ENCODE measurements at places on chromosomes 7 and 10.

DNA sequence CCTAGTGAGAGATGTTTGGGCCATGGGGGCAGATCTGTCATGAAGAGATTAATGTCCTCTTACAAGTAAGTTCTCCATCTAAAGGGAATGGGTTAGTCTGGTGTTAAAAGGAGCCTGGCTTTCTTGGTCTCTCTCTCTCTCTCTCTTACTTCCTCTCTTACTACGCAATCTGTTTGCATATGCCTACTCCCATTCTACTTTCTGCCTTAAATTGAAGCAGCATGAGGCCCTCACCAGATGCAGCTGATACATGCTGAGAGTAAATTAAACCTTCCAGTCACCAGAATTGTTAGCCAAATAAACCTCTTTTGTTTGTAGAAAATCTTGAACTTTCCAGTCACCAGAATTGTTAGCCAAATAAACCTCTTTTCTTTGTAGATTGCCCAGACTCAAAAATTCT lies 884.1 kb downstream of the NRG3 start:
- DNase-seq, result no peak

GRCh38 chr7:157668221-157668883 lies 331.5 kb downstream of the DNAJB6 start:
- no peak for DNase-seq

DNA sequence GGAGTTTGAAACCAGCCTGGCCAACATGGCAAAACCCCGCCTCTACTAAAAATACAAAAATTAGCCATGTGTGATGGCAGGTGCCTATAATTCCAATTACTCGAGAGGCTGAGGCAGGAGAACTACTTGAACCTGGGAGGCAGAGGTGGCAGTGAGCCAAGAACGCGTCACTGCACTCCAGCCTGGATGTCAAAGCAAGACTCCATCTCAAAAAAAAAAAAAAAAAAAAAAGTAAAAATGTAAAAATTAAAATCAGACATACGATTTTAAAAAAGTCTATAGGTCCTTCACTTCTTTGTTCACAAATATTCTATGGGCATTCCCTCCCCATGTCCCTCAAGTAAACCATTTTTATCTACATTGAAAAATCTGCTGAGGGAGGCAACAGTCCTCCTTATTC lies 34.9 kb upstream of the TLL2 start:
- DNase-seq, result no peak

DNA sequence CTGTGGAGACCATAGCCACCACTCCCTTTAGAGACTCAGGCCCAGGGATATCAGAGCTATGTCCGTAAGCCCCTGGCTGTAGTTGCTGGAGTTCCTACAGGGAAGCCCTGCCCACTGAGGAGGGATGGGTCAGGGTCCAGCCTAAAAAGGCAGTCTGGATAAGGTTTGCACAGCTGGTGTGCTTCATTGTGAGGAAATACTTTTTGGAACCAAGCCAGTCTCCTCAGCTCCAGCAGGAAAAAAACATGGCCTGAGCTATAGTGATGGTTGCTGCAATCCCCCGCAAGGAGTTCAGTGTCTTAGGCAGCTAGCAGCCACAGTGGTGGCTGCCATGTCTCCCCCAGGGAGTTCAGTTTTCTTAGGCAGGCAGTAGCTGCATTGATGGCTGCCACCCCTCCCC lies 52.6 kb upstream of the CYP2C8 start:
- no peak for DNase-seq

DNA sequence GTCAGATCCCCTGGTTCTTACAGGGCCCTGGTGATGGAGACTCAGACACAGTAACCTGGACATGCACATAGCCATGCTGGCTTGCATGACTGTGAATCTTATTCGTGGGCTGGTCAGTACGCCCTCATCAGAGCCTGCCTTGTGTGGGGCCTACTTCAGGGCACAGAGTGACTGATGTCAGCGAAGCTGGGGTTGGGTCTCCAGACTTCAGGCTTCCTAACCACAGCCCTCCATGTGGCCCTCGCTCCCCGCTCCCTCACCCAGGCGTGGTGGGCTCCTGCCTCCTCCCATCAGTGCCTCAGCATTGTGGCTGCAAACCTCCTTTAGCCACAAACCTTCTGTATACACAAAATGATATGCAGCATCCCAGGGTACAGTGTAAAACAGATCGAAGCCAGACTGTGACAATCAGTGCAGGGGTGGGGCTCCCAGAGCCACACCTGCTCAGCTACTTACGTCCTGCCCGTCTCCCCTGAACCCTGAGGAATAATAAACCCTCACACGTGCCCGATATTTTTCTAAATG lies 7.1 kb upstream of the C10orf105 start:
- no peak for DNase-seq
